Esophagus muscularis mucosa (tissue), 4 donors: ENCODE measurements at places on chromosomes 4 and X.

DNA sequence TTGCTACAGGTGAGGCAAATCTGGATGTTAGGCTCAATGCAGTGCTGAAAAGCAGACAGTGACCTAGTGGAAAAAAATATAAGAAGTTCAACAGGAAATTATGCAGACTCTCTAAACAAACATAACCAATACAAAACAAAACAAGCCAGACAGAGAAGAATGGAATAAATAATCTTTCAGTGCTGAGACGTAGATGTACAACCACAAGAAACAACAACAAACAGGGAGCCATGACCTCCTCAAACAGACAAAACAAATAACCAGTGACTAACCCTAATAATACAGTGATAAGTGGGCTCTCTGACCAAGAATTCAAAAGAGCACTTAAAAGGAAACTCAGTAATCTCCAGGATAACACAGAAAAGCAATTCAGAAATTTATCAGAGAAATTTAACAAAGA, 239.3 kb downstream of the SLC39A8 start:
- no peak for DNase-seq

- DNase-seq, result no peak
These were observed 47.5 kb downstream of the NKX6-1 start for GRCh38 chr4:84451546-84451945.

GRCh38 chr4:128385683-128386304, 98.2 kb upstream of the PGRMC2 start:
- DNase-seq, result no peak

DNA sequence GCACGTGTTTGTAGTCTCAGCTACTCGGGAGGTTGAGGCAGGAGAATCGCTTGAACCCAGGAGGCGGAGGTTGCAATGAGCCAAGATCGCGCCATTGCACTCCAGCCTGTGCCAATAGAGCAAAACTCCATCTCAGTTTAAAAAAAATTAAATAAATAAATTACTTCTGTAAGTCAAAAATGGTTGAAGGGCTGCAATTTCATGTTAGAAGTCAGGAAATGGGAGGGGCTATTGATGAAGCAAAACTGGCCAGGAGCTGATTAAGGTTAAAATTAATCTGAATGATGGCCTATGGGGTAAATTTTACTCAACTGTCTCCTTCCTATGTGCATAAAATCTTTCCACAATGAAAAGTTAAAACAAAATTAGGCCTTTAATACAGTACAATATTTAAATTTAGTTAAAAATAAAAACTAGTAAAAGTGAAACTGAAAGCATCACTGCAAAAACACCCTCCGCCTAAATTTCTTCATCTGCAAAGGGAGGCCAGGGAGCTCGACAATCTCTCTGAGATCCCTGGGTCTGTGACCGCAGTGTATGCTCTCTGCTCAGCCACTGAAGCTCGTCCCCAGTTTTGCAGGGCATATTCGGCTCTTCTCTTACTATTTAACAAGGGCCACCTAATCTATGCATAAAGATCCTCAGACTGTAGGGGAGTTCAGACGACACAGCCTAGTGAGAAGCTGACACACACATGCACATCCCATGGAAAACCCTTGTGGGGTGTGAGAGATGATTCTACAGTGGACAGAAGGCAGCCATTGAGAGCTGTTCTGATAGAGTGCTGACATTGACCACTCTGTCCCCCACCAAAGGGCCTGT, 57.2 kb downstream of the IRF2 start:
- DNase-seq, result no peak

DNA sequence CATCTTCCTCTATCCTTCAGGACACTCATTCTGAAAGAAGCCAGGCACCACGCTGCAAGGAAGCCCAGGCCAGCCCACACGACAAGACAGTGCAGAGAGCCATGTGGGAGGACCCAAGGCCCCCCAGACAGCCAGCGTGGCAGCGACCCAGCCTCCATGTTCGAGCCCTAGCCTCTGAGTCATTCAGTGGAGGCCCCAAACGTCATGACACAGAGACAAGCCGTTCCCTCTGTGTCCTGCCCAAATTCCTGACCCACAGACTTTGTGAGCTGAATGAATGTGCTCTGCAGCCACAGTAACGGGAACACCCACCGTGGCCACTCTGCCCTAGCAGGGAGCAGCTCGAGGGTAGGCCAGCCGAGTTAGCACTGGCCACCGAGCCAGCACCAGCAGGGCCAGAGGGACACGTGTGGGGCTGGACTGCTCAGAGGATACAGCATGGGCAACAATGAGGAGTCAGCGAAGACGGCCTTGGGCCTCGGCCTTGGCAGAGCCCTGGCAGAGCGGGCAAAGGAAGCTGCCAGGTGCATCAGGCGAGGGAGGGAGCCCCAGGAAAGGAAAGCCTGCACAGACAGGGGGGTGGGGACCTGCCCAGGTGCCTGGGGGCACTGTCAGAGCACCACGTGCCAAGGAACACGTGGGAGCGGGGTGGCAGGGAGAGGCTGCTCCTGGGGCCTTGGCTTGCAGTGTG, 8.6 kb downstream of the BLOC1S4 start:
- no peak for DNase-seq

DNA sequence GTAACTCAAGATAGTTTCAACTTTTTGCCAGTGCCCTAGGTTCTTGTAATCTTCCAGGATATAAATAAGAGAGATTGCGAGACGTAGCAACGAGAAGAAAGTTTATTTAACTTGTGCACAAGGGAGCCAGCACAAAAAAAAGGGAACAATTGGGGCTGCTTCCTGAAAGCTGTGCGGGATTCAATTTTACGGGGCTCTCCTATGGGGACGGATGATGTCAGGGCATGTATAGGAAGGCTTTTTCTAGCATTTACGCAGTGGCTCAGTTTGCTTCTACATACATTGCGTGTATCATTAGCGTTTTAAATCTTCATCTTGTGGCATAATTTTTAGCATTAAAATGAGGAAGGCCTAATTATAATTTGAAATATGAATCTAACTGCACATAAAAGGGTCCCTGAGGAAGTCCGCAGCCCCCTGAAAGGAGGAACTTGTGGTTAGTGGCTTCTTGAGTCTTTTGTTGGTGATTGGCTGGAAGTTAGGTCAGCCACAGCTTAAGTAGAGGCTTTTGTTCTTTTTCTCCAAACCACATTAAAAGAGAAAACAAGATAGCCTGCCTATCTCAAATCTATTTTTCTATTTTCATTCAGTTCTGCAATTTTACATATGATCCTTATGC, 668.2 kb upstream of the NDST4 start:
- DNase-seq, result no peak

DNA sequence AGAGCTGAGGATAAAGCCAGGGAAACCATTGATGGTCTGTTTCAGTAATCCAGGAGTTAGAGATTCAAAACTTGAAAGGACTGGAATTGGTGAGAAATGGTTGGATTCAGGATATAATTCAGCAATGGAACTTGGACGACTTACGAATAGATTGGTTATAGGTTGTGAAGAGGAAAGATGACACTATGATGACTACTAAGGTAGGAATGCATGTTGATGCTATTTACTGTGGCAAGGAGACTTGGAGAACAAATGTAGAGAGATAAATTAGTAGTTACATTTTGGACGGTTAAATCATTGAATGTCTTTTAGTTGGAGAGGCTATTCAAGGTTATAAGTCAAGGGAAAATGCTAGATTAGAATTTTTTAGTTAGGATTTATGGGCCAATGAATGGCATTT, 365.4 kb upstream of the TECRL start:
- DNase-seq, result no peak

DNA sequence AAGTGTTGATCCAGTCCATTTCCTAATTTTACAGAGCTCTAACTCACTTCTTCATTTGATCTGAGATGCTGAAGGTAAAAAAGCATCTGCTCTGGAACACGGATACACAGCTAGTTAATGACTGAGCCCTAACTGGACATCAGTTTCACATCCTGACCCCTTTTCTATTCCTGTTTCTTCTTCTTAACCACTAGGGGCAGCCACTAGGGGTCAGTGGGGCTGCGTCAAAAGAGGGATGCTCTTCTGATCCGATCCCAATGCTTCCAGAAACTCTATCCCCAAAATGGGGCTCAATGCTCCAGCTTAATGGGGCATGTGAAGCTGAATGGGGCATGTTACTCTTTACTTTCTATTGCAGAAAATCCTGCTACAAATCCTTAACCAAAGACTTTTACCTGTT, 33.4 kb upstream of the PHKA2 start:
- no peak for DNase-seq

- no peak for DNase-seq
These were observed 272.1 kb downstream of the RAPGEF2 start for GRCh38 chr4:159374749-159375530.

GRCh38 chr4:120065974-120066516, 603 bp downstream of the MAD2L1 start:
- DNase-seq, result no peak

DNA sequence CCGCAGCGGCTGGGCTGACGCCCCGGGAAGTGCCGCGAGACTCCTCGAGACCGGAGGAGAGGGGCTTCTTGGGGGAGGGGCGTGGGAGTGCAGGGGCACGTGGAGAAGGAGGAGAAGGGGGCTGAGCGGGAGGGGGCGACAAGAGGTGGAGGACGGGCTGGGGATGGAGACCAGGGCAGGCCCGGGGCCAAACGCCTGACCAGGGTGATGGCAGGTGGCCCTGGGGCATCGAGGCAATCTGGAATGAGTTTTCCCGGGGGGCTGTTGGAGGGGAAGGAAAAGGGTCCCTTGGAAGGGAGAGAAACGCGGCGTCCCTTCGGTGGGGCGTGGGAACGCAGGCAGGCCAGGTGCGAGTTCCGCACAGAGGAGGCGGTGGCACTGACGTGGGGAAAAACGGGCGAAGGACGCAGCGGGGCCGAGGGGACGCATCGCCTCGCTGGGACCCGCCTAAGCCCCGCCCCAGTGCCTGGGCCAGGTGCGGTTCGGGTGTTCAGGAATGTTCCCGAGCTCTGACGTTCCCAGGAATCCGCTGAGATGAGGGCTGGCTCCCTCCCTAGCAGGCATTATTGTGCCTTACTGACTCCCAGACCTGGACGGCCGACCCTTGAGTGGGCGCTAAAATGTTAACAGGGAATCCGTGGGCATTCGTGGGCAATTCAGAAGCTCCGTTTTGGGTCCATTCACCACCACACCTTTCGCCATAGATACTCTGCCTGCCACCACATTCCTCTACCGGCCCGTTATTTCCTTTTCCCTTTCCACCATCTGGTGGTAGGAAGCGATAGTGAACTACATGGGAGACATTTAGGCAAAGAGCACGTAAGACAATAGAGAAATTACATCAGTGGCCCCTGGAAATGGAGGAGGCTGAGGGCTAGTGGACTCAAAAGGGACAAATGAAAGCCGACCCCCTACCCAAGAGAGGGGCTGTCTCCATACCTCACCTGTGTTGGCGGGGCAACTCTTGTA, 795 bp upstream of the SH3KBP1 start:
- DNase-seq, result no peak

GRCh38 chrX:148043271-148043855, 62.2 kb downstream of the FMR1NB start:
- DNase-seq, result no peak

GRCh38 chrX:83469551-83469950, 38.5 kb upstream of the POU3F4 start:
- no peak for DNase-seq

DNA sequence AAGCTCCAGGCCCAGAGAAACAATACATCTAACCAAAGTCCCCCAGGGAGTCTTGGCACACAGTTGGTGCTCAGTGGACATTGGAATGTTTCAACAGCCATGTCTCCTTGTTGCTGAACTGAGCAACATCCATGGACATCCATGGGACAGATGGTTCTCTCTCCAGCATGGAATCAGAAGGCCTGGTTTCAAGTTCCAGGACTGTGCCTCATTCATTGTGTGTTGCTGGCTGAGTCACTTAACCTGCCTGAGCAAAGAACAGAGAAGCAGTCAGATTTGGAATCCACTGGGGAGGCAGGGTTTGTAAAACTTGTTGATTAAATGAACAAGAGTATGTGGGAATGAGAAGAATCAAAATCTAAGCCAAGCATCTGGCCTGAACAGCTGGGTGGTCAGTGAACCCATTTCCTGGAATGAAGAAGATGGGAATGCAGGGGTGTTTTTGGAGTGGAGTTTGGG, 147.9 kb downstream of the CHIC2 start:
- peak; percentile 64 for DNase-seq

- no peak for DNase-seq
These were observed 48.5 kb upstream of the GRIA2 start for GRCh38 chr4:157172011-157172410.
